Nephron progenitor cell (in vitro differentiated cells): ENCODE measurements at places on chromosomes 2 and 18.

DNA sequence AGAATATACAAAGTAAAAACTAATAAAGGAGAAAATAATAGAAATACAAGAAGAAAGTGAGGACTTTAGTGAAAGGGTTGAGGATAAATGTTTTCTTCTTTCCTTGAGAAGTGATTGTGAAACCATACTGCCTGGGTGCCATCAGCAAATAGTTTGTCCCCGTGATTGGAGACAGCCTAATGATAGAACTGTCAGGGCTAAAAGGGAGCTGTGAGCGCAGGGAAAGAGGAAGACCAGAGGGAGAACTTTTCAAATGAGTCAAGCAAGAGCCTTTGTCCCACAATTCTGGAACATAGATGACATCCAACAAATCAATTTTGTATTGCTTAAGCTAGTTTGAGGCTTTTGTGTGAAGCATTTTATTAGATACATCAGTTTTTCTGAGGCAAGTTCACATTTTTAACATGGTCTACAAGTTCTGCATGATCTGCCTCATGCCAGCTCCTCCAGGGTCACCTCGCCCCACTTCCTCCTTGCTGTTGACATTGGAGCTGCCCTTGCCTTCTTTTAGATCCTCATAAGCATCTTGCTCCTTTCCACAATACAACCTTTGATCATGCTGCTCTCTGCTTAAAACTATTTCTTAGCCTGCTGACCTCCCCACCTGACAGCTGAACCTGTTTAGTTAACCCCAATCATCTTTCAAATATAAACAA, 213.4 kb upstream of the REG3G start:
- no peak for DNase-seq

DNA sequence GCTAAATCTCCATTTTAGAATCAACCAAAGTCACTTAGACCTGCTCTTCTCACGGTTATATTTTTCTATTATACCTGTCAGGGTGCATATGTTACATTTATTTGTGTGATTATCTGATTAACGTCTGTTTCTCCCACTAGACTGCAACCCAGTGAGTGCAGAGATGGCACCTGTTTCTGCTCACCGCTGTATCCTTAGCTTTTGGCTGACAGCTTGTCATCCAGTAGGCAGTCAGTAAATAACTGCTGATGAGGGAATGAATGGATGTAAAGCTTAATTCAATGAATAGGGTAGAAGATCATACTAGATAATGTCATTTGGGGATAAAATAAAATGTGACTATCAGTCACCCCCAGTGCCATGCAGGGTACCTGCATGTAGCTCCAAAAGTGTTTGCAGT, 6.9 kb upstream of the CHRNA1 start:
- no peak for DNase-seq

DNA sequence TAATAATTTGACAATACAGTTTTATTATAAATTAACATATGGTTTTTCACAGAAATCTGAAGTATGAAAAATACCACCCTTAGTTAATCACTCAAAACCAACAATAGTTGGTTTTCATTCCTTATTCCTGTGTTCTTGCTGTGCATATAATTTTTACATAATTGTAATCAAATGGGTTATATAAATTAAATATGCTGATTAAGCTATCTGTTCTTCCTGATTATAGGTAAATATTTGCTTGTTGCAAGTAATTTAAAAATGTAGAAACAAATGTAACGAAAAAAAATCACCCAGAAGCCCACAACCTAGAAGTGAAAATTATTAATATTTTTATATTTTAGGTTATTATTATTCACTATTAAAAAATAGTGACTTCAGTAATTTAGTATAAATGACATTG, 98.3 kb downstream of the ZNF804A start:
- no peak for DNase-seq

- DNase-seq = no peak
Measured at GRCh38 chr2:19769513-19769912, 132.3 kb downstream of the TTC32 start.

DNA sequence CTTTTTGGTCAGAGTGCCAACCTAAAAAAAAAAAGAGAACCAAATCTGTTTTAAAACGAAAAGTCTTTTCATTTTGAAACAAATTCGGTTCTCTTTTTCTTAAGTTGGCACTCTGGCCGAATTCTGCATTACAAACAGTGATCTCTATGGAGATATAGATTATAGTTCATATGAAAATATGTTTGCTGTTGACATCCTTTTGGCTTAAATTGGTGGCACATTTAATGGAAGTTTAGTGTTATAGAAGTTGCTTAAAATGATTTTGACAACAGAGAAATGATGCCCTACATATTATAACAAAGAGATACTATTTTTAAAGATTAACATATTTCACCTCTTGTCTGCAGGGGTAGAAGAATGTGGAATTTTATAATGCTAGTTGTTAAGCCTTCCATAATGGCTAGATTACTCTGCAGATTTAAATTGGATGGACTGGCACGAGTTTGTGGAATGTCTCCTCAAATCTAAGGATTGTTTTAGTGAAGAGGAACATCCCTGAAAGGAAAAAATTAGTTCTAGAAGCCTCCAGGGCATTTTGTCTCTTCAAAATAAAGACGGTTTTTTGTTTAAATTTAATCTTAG, 222.9 kb upstream of the CDH2 start:
- no peak for DNase-seq

DNA sequence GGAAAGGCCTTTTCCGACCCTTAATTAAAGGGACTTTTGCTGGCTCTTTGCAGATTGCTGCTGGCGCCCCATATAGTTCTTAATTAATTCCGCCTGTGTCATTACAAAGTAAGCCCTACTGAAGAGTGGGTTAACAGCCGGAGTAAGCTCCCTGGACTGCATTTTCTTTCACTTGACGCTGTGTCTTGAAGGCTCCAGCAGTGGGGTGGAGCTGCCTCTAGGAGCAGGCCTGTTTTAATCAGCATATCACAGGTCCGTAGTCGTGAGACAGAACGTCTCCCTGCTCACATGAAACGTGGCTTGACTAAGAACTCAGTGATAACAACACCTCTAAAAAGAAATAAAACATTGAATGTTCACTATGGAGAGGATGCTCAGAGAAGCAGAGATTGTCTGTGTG, 329.9 kb upstream of the RAB12 start:
- DNase-seq = no peak

GRCh38 chr2:173741759-173742158, 223.4 kb downstream of the SP3 start:
- DNase-seq = no peak

DNA sequence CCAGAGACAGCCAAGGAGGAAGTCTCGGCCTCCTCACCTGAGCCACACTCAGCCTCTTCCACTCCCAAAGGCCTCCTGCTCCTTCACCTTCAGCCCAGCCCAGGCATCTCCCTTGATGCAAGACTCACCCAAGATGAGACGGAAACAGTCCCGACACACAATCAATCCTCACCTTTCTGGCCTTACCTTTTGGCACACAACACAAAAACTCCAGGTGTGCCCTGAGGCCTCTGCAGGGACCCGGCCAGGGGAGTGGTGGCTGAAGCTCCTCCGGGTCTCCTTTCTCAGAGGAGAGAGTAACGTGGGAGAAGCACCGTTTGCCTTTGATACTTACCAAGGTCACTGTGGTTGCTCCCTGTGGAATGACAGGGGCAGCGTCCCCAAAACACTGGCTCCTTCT, 23.8 kb upstream of the EFHD1 start:
- DNase-seq = no peak

- DNase-seq = no peak
Measured at GRCh38 chr2:138522556-138522955, 21.0 kb downstream of the SPOPL start.

DNA sequence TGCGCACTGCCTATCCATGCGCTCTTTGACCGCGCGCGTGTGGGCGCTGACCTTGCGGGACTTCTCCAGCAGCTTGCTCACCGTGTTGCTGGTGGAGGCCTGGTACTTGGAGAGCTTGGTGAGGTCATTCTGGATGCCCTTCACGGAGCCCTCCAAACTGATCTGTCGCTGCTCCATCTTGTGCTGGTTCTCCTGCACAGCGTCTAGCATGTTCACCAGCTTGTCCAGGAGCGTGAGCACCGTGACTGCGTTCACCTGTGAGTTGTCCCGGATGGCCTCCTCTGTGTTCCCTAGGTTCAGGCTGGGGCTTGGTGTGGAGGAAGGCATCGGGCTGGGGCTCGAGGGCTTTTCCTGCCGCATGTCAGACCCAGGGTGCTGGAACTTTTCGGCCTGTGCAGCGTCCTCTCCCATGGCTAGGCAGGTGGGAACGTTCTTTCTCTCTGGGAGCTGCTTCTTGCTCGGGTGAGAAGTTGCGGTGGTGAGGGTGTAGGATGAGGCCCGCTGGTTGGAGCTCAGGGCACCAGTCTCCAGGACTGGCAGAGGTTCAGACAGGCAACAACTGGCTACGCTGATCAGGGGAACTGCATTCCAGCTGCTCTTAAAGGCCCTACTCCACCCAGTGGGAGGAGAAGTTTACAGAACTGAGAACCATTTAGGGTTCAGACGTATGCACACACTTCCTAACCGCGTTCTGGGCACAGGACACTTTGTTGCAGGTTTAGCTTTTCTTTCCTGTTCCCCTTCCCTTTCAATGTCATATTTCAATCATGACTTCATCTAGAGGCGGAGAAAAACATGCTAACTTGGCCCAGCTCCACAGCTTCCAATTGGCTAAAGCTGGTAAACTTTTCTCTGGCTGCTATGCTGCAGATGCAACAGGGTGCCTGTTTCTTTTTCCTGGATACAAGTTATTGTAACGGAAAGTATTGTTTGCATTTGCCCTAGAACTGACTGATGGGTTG, at the start of gene CAVIN2:
Gene CAVIN2, minus strand, starts transcription at position 574 of the 962 bp plus-strand sequence. Its CDS starts 163 bp downstream, at position 411.
- DNase-seq = no peak

- no peak for DNase-seq
Measured at GRCh38 chr18:63079114-63079513, 240.5 kb downstream of the BCL2 start.
